ENCODE measurements at places on chromosomes 3 and 15.

DNA sequence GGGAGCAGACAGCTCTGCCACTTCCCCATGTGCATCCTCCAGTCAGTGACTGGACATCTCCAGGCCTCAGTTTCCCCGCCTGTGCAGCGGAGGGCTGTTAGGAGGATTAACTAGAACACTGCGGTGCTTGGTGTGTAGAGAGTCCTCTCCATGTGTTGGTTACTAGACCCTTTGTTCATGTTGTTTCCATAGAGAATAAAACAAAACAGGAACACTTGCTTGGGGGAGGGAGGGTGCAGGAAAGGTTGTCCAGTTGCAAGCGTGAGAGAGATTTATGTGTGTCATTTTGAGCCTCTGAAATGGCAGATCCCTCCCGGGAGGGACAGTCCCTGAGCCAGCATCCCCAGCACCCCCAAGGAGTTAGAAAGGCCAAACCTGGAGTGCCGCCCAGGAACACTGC lies 184.0 kb upstream of the LYSMD4 start:
- DNase-seq = no peak

DNA sequence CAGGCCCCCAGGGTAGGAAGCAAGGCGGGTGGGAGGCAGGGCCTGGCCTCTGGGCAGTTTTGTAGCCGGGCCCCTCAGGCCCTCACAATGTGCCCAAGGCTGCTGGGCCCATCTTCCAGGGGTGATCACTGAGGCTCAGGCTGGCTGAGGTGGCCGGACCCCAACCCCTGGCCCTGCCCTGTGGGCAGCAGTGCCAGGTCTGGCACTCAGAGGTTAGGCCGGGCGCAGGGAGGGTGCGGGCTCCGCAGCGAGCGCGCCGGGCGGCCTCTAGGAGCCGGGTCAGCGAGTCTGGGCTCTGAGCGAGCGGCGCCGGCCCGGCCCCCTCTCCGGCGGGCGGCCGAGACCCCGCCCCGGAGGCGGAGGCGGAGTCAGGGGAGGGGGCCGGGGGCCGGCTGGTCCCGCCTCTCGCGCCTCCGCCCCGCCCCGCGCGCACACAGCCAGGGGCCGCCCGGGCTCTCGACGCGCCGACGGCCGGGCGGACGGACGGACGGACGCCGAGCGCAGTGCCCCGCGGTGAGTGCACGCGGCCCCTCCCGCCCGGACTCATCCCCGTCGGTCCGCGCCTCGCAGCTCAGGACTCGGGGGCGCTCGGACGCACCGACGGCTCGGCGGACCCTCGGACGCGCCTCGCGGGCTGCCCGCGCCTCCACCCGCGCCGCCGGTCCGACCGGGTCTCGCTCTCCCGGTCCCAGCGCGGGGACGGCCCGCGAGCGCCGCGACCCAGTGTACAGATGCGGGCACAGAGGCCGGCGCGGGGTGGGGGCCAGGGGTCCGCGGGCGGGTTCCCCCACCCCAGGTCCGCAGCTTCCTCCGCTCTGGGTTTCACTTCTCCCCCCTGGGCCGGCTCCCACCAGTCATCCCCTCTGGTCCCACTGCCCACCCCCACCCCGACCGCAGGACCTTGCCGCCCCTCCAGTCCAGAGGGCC lies at the start of gene FBLN2:
Gene FBLN2 (plus strand): TSS at position 430 of the 927 bp plus-strand sequence. CDS start 21,231 bp downstream, outside the sequence.
- DNase-seq = no peak

- DNase-seq = no peak
Measured at GRCh38 chr3:67006460-67006859, 8.4 kb downstream of the KBTBD8 start.

GRCh38 chr3:46900356-46900755 lies 22.8 kb downstream of the PTH1R start:
- no peak for DNase-seq

DNA sequence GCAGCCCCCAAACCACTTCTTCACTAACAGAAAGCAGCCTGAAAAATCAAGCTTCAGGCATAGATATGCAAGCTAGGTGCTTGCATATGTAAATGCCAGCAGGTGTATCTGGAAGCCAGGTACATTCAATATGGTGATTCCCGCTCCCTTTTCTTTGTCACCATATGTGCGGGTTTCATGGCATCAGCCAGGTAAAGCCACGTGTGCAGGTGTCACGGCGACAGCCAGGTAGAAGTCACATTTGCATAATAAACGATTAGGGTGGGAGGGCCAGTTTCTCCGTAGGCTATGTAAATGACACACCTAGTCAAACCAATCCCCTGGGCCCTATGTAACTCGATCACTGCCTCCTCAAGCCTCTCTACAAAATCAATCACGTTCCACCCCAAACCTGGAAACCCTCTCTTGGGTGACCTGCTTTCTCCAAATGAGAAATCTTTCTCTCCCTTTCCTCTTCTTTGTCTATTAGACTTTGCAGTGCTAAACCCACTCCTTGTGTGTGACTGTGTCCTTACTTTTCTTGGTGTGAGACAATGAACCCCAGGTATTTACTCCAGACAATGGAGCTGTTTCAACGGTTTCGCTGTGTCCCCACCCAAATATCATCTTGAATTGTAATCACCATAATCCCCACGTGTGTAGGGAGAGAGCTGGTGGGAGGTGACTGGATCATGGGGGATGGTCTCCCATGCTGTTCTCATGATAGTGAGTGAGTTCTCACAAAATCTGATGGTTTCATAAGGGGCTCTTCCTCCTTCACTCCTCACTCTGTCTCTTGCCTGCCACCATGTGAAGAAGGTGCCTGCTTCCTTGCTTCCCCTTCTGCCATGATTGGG lies 44.6 kb downstream of the ONECUT1 start:
- no peak for DNase-seq

DNA sequence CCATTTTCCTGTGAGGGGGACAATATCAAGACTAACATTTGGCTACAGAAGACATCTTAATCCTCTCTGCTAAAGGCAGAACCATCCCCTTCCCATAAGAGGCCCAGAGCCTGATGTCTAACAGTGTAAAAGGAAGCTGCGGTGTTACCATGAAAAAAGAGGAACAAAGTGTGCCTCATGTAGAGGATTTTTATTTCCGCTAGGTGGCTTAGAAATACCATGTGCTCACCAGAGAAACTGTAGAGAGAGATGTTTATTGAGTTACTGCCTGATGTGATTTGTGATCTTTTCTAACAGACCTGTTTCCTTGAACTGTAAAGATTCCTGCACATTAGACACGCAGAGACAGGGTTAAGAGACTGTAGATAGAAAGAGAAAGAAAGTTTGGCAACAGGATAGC lies 22.0 kb downstream of the OR5H15 start:
- DNase-seq = no peak

DNA sequence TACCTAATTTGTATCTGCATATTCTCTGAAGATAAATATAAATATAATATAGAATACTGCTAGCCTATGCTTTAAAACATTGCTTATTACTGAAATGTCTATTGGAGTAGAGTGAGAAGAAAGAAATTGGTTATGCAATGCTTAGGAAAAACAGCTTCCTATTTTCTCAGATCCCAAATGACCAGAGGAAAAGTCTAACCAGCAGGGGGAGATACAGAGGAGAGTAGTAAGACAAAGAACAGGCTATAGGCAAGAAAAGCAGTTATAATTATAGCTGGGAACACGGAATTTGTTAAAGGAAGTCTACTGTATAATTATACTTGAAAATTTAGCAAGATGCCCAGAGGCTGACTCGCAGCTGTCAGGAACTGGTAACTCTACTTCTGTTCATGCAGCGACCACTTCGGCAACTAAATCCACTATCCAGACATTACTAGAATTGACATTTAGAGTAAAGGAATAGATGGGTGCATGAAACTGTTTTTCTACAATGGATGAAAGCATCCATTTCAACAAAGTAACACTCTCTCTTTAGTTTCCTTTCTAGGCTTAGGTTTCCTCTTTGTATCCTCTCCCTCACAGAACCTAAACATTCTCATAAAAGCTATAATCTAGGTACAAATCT lies 97.2 kb downstream of the TBC1D5 start:
- DNase-seq = peak; percentile 40

- no peak for DNase-seq
Measured at GRCh38 chr15:71083349-71083748, 31.9 kb upstream of the THSD4 start.

DNA sequence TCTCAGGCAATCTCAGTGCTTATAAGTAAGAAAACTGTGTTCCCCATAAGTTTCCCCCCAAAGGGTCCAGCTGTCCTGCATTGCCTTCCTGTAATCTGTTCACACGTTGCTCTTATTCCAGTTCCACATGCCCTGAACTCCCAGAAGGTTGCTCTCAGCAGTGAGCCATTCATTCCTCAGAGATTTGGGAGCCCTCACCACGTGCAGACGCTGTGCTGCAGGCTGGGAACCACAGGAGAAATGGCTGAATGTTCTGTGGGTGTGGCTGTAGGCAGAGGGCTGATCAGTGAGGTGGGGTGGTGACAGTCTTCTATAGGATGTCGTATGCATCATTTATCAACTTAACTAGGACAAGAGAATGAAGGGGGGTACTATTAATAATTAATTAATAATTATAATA lies 3.3 kb upstream of the THSD4 start:
- DNase-seq = no peak

DNA sequence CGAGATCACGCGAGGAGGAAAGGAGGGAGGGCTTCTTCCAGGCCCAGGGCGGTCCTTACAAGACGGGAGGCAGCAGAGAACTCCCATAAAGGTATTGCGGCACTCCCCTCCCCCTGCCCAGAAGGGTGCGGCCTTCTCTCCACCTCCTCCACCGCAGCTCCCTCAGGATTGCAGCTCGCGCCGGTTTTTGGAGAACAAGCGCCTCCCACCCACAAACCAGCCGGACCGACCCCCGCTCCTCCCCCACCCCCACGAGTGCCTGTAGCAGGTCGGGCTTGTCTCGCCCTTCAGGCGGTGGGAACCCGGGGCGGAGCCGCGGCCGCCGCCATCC lies 1.1 kb upstream of the SETD5 start:
- peak; percentile 92 for DNase-seq

DNA sequence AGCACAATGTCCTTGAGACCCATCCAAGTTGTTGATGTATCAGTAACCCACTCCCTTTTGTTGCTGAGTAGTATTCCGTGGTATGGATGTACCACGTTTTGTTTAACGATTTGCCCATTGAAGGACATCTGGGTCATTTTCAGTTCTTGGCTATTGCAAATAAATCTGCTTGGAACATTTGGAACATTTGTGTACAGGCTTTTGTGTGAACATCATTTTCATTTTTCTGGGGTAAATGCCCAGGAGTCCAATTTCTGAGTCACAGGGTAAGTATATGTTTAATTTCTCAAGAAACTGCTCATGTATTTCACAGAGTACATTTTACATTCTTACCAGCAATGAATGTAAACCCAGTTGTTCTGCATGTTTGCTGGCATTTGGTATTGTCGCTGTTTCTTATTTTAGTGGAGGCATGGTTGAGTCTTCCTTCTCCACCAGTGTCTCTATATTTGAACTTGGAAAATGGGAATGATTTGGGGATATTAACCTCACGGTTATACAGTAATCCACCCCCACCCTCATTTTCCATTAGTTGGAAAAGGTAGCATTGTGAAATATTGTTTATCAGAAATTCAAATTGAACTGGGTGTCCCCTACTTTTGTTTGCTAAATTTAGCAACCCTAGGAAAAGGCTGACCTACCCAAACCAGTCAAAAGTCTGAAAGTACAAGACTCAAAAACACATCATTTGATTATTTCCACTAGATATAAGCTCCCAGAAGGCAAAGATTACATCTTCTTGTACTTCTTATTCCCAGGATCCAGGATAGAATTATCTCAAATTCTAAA lies 30.8 kb downstream of the POMGNT2 start:
- DNase-seq = no peak

- DNase-seq = no peak
Measured at GRCh38 chr3:112640930-112641801, at the start of gene CCDC80. CCDC80 (minus strand) TSS chr3:112641143; CDS start chr3:112639905, 1,238 bp downstream.

DNA sequence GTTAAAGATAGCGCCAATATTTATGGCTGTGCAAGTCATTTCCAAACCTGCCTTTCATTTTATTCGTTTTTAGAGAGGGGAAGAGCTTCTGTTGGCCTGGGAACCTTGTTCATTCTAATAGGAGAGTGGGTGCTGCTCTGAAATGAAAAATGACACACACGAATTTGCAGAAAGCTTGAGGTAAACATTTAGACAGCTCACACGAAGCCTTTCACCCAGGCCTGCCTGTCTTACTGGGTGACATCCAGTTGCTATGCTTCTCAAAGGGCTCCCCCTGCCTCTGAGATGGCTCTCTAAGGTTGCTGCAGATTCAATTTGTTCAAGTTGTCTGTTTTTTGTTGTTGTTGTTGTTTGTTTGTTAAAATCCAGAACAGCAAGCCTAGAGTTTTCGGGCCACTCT lies 18.2 kb downstream of the PEX5L start:
- no peak for DNase-seq

GRCh38 chr15:80179025-80179759 lies 26.4 kb downstream of the FAH start:
- peak; percentile 32 for DNase-seq

GRCh38 chr15:31852933-31853799 lies 177.1 kb upstream of the CHRNA7 start:
- DNase-seq = no peak

DNA sequence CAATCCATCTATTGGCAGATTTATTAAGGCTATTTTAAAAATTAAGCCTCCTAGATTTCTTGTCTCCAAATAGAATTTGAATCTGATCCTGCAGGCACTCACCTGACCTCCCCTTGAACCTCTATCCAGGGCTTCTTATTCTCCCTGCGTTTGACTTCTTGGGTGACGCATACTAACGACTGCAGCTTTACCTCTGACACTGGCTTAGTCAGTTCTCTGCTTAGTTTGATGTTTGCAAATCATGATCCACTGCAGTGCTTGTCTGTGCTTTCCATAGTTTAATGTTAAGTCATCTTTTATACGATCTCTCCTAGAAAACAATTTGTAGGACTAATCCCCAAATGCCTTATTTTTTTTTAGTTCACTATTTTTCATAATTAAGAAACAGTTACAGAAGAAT lies 233.1 kb downstream of the ROBO1 start:
- no peak for DNase-seq

DNA sequence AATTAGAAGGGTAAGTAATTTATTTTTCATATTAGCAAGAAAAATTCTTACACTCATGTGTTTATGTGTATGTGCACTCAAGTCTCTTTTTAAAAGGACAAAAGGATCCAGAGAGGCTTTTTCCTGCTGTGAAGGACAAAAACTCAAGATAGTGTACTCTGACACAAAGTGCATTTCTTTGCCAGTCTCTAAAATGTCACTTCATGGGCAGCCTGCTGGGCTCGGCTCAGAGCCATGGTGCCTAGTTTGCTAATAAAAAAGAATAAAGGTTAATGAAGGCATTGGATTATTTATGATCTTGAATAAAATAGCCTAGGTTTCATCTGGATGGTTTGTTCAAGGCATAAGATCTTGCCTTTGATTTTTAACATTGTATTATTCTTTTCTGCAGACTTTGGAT lies 989.0 kb downstream of the TBL1XR1 start:
- DNase-seq = no peak

DNA sequence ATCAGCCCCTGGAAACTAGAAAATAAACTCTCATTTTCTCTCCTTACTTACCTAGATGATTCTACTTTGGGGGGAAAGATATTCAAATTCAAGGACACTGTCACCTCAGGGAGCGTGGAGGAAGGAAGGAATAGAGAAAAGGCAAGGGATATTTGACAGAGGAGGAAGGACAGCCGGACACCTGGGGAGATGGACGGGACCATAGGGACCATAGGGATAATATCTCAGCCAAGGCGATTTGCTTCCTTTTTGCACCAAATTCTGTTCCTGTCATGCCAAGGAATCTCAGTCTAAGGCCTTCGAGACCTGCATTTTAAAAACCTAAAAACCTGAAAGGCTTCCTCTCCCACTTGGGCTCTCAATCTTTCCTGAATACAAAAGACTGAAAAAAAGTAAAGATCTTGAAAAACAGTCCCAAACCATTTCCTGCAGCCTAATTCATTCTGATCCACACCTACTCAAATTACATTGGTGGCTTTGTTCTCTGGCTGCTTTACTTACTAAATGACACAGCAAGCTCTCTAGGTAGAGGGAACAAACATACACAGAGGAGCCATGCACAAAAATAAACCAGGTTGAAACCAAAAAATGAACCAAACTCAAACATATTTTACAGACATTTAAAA lies 73.9 kb upstream of the SLC24A5 start:
- DNase-seq = no peak
